ENCODE measurements at places on chromosomes 3 and 15.
A peak's percentile ranks its signal among the peaks of the same experiment; 100 is the strongest.

GRCh38 chr15:73321496-73322450, 47.0 kb downstream of the HCN4 start:
- DNase-seq: no peak

DNA sequence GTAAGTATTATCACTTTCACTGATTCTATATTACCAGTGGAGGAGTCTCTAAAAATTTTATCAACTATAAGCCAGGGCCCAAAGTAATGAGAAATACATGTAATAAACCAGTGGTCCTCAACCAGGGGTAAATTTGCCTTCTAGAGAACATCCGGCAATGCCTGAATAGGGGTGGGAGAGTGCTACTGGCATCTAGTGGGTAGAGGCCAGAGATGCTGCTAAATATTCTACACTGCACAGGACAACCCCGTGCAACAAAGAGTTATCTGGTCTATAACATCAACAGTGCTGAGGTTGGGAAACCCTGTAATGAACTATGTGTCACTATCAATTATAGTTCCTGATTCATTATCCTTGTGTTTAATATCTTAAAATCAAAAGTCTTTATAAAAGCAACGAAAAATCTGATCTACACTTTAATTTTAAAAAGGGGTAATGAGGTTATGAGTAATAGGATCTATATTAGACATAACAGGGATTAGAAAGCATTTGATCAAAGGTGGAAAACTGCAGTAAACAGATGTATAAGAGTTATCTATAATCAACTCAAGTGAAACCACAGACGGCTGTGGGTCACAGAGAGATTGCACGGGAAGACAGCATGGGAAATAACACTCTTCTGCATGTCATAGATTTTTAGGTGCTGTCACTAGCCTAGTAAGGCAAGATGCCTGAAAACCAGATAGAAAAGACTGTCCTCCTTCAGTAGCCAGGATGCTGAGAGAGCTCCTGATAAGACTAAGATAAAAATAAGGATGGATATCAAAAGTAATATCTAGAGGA, 2.0 kb downstream of the LYSMD2 start:
- DNase-seq: no peak

DNA sequence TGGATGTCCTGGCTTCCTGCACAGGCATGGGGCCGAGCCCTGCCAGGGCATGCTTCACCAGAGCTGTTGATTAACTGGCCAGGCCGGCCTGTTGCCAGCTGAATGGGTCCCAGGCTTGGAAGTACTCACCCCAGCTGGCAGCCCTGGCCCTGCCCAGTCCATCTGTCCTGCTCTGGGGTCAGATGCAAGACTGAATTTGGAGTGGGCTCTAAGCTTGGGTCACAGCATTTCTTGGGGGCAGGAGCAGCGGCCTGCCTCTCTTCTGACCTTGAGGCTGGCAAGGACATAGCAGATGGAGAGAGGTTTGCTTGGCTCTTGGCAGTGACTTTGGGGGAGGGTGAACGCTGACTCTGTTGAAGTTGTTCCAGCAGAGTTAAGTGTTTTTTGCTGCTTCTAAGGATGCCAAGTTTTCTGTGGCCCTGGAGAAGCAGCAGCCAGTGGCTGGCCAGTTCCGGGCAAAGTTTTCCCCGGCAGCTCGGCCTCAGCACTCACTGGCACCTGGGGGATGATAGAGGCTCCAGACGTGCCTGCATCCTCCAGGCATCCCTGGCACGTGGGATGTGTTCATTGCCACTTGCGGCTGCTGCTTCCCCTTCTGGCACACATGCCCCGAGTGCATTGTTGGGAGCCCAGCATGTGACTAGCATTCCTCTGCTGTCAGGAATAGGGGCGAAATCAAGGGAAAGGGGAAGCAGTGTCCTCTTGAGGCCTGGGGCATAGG, 22.9 kb downstream of the PDIA5 start:
- no peak for DNase-seq

DNA sequence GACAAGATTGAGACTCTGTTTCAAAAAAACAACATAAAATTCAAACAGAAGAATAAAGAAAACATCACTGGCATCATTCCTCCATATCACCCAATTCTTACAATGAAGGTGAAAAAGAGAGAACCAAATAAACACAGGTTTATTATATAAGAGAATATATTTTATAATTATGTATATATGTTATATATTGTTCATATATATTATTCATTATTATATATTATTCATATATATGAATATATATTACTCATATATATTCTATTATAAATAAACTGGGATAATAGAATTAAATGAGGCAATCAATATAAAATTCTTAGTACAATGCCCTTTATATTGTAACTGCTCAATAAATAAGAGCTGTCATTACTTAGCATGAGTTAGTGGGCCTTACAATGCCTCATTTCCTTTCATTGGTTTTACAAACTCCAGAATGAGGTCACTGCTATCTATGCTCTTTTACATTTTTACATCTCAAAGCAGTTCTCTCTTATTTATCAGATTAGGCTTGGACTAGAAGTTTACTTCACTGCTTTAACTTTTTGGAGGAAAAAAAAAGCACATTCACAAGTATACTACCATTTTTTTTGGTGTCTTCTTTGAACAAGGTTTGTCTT, 135.5 kb upstream of the TTC14 start:
- no peak for DNase-seq

GRCh38 chr3:61111825-61112224, 139.4 kb downstream of the FHIT start:
- DNase-seq: no peak

DNA sequence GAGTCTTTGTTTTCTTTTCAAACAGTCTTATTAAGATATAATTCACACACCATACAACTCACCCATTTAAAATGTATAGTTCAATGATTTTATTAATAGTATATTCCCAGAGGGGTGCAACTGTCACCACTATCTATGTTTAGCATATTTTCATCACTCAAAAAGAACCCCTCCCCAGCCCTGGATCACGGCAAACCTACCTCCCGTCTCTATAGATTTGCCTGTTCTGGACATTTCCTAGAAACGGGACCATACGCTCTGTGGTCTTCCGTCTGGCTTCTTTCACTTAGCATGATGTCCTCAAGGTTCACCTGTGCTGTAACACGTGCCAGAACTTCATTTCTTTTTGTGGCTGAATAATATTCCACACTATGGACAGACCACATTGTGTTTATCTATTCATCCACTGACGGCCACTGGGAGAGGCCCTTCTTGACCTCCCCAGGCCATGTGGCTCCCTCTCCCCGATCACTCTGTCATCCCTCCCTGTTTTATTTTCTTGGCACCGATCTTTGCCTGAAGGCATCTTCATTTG, 56.4 kb downstream of the IQSEC1 start:
- no peak for DNase-seq

- DNase-seq: no peak
These were observed 49.3 kb upstream of the CA12 start for GRCh38 chr15:63430766-63431451.

- no peak for DNase-seq
These were observed 1.5 kb downstream of the CHRNA3 start for GRCh38 chr15:78619022-78619950.

- DNase-seq: peak; percentile 44
These were observed 16.8 kb upstream of the CHD2 start for GRCh38 chr15:92883163-92883875.
